ENCODE measurements at places on chromosomes 2 and 18. TPM values are rescaled to one million over a fixed set of nuclear protein-coding genes. Genes with fewer than 3 reads are reported as not detected.

XIRP2 gene
- total RNA-seq, result not detected

DYNAP gene
- total RNA-seq, result not detected

KIDINS220 gene
- total RNA-seq, result 38.9 TPM

SERPINB5 gene
- total RNA-seq, result 64.9 TPM

RAX gene
- not detected for total RNA-seq

RGPD3 gene
- total RNA-seq, result 0.05 TPM

NEB gene
- 1.4 TPM for total RNA-seq

MLPH gene
- total RNA-seq, result 81.6 TPM

SNORC gene
- 2.8 TPM for total RNA-seq

LRPPRC gene
- 137 TPM for total RNA-seq

DNER gene
- 111 TPM for total RNA-seq

CYP26B1 gene
- total RNA-seq, result 0.94 TPM

IL18RAP gene
- 1.2 TPM for total RNA-seq

EPB41L3 gene
- 554 TPM for total RNA-seq

- DNase-seq, result peak; percentile 61
Observed at GRCh38 chr2:150548527-150548926, 61.1 kb upstream of the RND3 start.

- no peak for DNase-seq
Observed at GRCh38 chr18:62862466-62862865, 147.1 kb downstream of the PHLPP1 start.

DNA sequence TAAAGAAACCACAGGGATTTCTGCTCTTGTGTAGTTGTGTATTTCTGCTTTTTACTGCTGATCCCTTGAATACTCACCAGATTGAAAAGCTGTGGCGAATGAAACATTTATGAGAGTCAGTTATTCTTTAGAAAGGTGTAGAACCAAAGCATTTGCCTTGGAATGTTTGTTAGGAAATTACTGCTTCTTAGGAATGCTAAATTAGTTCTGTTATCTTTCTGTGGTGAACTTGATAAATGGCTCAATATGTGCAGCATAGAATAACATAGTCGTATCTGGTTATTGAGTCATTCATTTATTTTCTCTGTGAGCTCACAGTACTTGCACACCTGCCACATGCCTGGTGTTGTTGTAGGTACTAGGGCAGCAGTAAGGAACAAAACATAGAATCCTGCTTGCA is 57.0 kb upstream of the FAM237A start:
- DNase-seq, result no peak

DNA sequence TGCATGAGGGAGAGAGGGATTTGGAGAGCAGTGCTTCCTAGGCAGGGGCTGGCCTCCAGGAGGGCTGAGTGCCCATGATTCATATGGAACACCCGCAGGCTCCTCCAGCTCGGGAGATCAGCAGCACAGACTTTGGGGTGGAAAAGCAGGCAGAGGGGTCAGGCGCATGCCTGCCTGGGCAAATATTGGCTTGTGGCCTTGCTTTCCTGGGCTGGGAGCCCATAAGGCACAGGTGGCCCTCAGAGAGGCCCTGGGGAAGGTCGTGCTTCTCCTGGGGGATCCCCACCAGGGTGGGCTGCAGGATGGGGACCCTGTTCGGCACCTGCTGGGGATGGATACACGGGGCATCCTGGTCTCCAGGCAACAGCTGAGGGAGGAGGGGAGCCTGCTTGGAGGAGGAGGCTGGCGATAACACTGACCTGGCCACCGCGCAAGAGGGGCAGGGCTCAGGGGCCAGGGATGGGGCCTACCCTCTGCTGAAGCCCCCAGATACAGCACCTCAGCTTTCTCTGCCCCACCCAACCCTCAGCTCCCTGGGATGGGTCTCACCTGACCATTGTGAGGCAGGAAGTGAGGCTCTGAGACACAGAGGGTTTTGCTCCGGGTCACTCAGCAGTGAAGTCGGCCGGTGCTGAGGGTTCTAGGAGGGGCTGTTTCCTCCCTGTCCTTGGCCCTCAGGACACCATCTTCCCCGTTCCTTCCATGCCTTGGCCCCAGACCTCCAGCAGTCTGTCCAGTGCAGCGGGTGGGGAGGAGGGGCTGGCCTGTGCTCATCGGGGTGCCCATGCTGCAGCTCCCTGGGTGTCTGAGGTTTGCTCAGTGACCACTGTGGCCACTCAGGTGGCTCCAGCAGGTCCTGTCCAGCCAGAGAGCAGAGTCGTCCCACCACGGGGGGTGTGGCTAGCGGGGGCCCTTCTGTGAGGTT is 12.0 kb downstream of the AQP12A start:
- DNase-seq, result no peak

DNA sequence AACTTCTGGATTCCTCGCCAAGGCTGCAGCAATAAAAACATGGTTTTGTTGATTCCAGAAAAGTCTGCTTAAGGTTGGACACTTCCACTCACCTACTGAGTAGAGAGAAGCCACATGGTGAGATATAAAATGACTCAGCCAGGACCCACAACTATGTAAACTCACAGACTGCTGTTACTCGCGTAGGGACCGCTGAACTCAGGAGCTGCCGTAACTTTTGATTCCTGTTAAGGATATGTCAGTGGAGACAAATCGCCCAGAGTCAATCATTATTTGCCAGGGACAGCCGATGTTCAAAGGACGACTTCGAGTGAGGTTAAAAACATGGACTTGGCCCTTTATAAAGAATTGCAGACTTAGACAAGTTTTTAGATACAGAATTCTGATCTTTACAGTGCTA is 25.6 kb downstream of the CYB5A start:
- peak; percentile 76 for DNase-seq

GRCh38 chr2:64987001-64987955 is 1.9 kb upstream of the SLC1A4 start:
- no peak for DNase-seq

- no peak for DNase-seq
Observed at GRCh38 chr2:164700390-164700789, 79.1 kb upstream of the GRB14 start.

GRCh38 chr2:105329561-105330495 is at the start of gene TGFBRAP1:
Gene TGFBRAP1, minus strand, starts transcription at chr2:105329735. Its CDS starts 21,434 bp downstream, at chr2:105308301.
- DNase-seq, result peak; percentile 33

- DNase-seq, result no peak
Observed at GRCh38 chr2:131044075-131044756, 49.0 kb downstream of the FAM168B start.

DNA sequence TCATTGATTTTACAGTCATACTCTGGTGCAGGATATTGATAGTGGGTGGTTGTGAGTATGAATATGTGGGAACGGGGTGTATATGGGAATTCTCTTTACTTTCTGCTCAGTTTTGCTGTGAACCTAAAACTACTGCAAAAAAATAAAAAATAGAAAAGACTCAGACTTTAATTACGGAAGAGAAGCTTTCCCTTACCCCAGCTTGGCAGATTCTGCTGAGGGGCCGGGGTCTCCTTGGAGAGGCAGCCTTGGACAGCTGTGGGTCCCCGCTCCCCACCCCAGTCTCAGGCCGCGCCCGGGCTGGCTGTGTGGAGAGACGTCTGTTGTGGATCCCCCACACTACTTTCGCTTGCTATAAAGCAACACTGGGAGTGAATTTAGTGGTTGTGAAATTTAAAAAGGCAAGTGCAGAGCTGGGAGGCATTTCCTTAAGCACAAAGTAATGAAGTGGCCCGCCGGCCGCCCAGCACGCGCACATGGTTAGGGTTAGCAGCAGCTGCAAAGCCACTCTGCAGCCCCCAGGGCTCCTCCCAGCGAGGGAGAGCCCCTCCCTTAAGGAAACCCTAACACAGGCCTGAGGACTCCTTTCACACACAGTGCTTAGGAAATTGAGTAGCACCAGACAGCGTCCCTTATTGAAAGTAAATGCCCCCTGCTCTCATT is 102.4 kb downstream of the DDX1 start:
- DNase-seq, result no peak

GRCh38 chr2:81213598-81213997 is 909.0 kb upstream of the LRRTM1 start:
- DNase-seq, result no peak

DNA sequence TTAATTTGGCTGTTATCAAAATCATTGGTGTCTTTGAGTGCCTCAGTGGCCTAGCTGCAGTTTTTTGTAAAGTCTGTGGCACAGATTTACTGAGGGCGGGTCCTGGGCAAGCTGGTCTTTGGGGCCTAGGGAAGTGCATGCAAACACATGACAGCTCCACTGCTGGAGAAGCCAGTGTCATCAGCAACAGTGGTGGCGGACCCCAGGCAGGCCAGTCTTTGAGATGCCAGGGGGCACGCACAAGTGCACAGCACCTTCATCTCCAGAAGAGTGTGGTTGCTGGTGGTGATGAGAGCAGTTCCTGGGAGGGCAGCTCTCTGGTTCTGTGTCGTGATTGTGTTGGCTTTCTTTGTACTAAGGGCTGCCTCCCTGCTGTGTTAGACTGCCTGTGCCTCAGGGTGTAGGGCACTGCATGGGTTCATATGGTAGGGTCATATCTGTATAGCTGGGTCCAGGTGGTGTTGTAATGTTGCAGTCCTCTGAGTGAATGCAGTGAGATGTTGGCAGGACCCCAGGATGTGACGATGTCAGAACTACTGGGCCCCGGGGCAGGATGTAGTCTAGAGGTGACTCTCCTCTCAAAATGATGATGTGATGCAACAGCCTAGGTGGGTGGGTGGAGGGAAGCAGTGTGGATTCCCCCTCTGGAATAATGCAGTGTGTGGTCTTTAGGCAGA is 646.7 kb upstream of the CDH2 start:
- DNase-seq, result no peak

- no peak for DNase-seq
Observed at GRCh38 chr2:64478502-64479230, 24.7 kb downstream of the LGALSL start.

GRCh38 chr2:144513388-144514101 is 6.4 kb downstream of the ZEB2 start:
- no peak for DNase-seq

GRCh38 chr2:40332191-40332826 is 119.6 kb downstream of the SLC8A1 start:
- no peak for DNase-seq

GRCh38 chr2:75007061-75007460 is 48.6 kb downstream of the POLE4 start:
- DNase-seq, result no peak

DNA sequence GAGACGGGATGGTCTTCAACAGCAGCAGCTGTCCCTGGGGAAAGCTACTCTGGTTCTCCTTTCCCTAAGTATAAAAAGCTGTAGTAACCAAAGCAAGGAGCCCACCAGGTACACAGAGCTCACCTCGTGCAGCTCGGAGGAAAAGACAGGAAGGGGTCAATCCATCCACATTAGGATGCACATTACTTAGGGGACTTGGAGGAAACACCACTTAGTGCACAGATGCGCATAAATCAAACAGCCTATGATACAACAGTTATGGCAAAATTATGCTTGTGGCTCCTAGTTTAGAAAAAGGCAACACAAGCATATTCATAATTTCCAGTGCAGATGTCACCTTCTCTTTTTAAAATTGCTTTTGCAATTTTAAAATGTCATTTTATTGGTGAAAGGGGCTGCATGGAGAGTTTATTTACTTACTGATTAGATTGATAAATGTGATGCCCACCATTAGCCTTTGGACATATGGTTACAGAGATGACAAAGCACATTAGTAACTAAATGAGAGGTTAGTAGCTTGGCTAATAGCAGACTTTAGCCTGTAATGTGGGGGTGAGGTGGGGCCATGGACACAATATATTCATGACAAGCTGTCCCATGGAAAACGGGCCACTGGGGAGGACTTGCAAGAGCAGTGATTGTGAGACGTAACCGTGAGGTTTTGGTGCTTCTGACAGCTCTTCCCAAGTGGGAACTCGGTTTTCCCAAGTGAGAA is 199.8 kb downstream of the MYT1L start:
- DNase-seq, result no peak

GRCh38 chr2:239113171-239113570 is 265.3 kb downstream of the TWIST2 start:
- no peak for DNase-seq

- no peak for DNase-seq
Observed at GRCh38 chr2:45754131-45755010, 102.9 kb downstream of the PRKCE start.

DNA sequence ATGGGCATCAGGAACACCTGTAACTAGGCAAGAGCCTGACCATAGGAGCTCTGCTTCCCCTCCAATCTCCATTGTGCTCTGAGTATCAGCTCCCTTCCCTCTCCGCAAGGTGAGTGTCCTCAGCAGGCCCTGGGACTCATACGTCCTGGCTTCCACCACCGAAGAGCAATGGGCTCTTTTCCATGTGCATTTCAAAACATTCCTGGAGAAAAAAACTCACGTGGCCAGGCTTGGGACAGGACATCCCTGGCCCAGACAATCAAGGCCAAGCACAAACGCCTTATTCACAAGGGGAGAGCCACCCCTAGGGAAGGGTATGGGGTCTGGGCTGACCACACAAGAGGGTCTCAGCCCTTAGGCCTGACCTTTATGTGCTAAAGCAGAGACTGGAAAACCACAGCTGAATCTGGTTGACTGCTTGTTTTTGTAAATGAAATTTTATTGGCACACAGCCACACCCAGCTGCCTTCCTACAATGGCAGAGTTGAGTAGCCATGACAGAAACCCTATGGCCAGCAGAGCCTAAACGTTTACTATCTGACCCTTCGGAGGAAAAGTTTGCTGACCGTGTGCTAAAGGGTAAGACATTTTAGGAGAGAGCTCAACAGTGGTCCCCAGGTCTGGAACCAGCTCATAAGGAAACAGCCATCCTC is 175.7 kb upstream of the ARL4C start:
- no peak for DNase-seq

DNA sequence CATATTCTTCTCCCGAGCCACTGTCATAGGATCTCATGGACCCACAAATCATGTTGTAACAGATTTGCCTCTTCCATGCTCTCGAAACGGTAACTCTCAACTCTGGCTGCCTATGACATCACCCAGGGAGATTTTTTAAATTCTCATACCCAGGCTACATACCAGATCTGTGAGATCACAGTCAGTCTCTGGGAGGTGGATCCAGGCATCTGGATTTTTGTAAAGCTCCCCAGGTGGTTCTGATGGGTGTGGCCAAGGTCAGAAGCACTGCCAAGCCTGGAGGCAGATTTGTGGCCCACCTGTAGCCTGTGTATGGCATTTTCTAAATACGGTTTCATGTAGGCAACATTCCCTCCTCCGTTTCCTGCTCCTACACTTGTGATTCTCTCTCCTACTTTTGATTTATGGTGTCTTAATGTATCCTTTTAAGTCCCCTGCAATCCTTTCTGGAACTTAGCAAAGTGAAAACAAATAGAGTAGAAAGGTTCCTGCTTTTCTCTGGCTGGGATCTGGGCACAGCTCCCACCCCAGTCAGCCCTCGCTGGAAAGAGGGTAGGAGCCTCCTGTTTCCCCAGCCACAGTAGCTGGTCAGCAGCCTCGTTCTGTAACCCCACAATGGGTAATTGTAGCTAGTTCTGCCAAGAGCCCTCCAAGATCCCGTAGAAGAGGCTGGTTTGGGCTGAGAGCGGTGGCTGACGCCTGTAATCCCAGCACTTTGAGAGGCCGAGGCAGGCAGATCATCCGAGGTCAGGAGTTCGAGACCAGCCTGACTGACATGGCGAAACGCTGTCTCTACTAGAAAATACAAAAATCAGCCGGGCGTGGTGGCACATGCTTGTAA is 96.2 kb downstream of the KLHL29 start:
- DNase-seq, result peak; percentile 20

DNA sequence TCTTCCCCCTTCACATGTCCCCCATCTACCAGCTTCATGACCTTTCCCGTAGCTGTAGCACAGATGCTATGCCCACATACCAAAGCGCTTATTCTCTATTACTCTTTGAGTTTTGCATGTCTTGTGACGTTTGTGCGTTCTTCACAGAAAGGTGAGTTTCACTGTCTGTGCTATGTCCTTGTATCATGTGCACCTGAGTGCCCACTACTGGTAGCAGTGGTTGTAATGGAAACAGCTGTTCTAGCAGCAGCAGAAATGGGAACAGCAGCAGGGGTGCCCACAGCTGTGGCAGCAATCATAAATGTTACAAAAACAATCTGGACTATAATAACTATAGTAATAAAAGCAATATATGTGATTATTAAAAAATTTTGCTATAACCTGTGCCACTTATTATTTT is 127.1 kb downstream of the STK39 start:
- no peak for DNase-seq

Data from NCI-H460 (cell line).